Type B pancreatic cell (in vitro differentiated cells): ENCODE measurements at places on chromosomes 13 and 19. TPM values are rescaled to one million over a fixed set of nuclear protein-coding genes. Genes with fewer than 3 reads are reported as not detected.

VSTM2B gene
- total RNA-seq: 0.68 TPM in 1 of 2 replicates, not detected in the other

KDELR1 gene
- total RNA-seq: 227 and 245 TPM in 2 replicates

ZNF763 gene
- 4.8 and 5.0 TPM in 2 replicates for total RNA-seq

ELF1 gene
- 47.4 and 97.2 TPM in 2 replicates for total RNA-seq

INAFM1 gene
- total RNA-seq: 8.2 and 9.6 TPM in 2 replicates

MCOLN1 gene
- total RNA-seq: 24.0 and 24.3 TPM in 2 replicates

B3GNT3 gene
- 12.3 and 22.6 TPM in 2 replicates for total RNA-seq

ZNF302 gene
- 22.1 and 41.5 TPM in 2 replicates for total RNA-seq

MAB21L1 gene
- total RNA-seq: 0.21 and 11.0 TPM in 2 replicates

CDC37 gene
- 125 and 126 TPM in 2 replicates for total RNA-seq

SLC27A5 gene
- 5.7 and 9.3 TPM in 2 replicates for total RNA-seq

MBD3L3 gene
- not detected in 2 replicates for total RNA-seq

ADGRE2 gene
- 1.1 and 10.3 TPM in 2 replicates for total RNA-seq

CDKN2D gene
- total RNA-seq: 4.8 and 6.5 TPM in 2 replicates

GRIN2D gene
- total RNA-seq: 0.45 and 0.58 TPM in 2 replicates

ZNF43 gene
- 31.2 and 53.9 TPM in 2 replicates for total RNA-seq

MEDAG gene
- 0.36 and 0.40 TPM in 2 replicates for total RNA-seq

ACP7 gene
- total RNA-seq: 0.29 and 0.31 TPM in 2 replicates

STARD13 gene
- 12.1 and 24.7 TPM in 2 replicates for total RNA-seq

HOOK2 gene
- 50.1 and 55.0 TPM in 2 replicates for total RNA-seq

SLC10A2 gene
- 1.7 and 3.0 TPM in 2 replicates for total RNA-seq

ZNF536 gene
- total RNA-seq: 0.57 and 9.2 TPM in 2 replicates

CEACAM7 gene
- total RNA-seq: 4.4 and 8.0 TPM in 2 replicates

ZNF221 gene
- 7.6 and 12.2 TPM in 2 replicates for total RNA-seq

RNF113B gene
- total RNA-seq: not detected in 2 replicates

IFNL2 gene
- total RNA-seq: not detected in 2 replicates

LGALS4 gene
- 33.4 and 104 TPM in 2 replicates for total RNA-seq

IGLON5 gene
- 0.33 and 18.0 TPM in 2 replicates for total RNA-seq

PTPRH gene
- total RNA-seq: 3.9 and 4.3 TPM in 2 replicates

NLRP11 gene
- total RNA-seq: not detected in 2 replicates

NLRP9 gene
- not detected in 2 replicates for total RNA-seq

TGFBR3L gene
- total RNA-seq: 1.1 and 2.4 TPM in 2 replicates

ZNF443 gene
- total RNA-seq: 7.7 TPM in 2 replicates

KIR2DL1 gene
- total RNA-seq: not detected in 2 replicates

CLIP3 gene
- total RNA-seq: 5.6 and 51.1 TPM in 2 replicates

CYP2F1 gene
- not detected in 2 replicates for total RNA-seq
